ENCODE measurements at places on chromosomes 4 and X.
A peak's percentile ranks its signal among the peaks of the same experiment; 100 is the strongest.

GRCh38 chr4:168812806-168813205 lies 197.2 kb downstream of the CBR4 start:
- no peak for DNase-seq

DNA sequence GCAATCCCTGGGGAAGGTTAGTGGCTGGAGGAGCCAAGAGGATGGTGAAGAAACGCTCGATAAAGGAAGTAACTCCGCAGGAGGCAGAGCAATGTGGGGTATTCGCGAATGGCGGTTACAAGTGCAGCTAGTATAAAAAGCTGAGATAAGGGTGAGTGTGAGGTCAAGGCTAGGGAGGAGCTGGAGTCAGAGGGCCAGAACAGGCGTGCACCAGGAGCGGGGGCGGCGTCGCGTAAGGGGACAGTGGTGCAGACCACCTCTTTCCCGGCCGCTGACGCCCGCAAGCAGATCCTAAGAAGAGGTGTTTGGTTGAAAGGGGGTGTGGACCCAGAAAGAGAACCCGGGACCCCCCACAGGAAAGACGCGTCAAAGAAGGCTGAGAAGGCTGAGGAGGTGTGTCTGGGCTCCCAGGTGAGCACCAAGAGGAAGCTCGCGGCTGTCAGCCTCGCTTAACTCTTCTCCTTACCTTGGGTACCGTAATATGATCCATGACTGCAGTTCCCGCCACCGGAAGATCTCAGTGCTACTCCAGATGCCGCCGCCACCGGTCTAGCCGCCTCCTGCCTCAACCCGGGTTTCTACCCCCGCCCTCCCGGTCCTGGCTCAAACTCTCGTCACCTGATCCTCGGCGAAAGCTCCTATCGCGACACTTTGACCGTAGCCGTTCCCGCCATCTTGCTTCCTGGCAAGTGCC lies at the start of gene MTMR8:
Gene MTMR8, minus strand, starts transcription at position 579 of the 694 bp plus-strand sequence. Its CDS starts 89 bp downstream, at position 490.
- DNase-seq: no peak

- DNase-seq: peak; percentile 43
These were observed 19.7 kb downstream of the TRIM2 start for GRCh38 chr4:153223930-153224329.

DNA sequence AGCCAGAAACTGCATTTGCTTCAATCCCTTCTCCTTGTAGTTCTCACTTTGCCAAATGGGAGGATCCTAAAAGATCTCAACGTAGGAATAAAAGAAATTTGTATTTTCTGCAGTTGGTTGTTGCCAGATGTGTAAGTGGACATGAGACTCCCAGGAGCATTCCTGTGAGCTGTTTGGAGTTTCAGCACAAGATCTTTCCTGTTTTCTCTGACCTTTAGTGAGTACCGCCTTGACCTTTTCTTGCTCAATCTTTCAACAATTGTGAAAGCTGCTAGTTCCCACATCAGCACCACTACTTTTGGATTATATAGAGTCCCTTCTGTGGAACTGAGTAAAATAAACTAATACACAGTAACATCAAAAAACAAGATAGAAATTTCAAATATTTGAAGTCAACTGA lies 683.8 kb upstream of the PABPC4L start:
- DNase-seq: peak; percentile 50

- DNase-seq: no peak
These were observed 21.8 kb downstream of the ADAM29 start for GRCh38 chr4:174940002-174940401.

GRCh38 chrX:148159796-148160195 lies 178.7 kb downstream of the FMR1NB start:
- no peak for DNase-seq

- no peak for DNase-seq
These were observed 150.4 kb downstream of the MAGEC1 start for GRCh38 chrX:142054094-142054493.

DNA sequence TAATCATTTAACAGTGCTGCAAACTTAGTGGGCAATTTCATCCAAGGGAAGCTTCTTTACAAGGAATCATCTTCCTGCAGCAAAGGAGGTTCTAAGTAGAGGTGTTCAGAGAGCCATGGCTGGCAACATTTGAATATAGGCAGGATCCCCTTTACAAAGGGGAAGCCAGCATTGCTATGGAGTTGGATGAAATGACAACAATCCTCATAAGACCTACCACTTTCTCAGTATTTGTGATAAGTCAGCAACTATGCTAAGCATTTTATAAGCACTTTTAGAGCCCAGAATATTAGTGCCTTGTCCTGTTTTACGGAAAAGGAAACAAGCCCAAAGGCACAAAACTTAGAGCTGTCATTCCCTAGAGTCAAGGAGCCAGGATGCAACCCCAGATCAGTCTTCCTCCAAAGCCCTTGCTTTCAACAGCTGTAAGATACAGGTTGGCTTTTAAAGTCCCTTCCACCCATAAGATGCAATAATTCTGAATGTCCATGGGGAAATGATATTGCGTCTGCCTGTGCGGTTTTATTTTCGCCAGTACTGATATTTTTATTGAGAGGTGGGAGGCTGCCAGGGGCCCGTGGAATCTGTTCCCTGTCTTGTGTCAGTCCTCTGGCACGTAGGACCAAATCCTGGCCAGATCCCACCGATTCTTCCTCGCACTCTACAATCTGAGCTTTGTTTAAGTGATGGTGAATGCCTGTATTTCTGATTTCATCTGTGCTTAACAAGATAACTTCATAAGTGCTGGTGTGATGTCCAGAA lies 59.1 kb downstream of the SMIM20 start:
- no peak for DNase-seq

- DNase-seq: peak; percentile 4
These were observed 63.6 kb upstream of the NKX1-1 start for GRCh38 chr4:1469607-1470392.

DNA sequence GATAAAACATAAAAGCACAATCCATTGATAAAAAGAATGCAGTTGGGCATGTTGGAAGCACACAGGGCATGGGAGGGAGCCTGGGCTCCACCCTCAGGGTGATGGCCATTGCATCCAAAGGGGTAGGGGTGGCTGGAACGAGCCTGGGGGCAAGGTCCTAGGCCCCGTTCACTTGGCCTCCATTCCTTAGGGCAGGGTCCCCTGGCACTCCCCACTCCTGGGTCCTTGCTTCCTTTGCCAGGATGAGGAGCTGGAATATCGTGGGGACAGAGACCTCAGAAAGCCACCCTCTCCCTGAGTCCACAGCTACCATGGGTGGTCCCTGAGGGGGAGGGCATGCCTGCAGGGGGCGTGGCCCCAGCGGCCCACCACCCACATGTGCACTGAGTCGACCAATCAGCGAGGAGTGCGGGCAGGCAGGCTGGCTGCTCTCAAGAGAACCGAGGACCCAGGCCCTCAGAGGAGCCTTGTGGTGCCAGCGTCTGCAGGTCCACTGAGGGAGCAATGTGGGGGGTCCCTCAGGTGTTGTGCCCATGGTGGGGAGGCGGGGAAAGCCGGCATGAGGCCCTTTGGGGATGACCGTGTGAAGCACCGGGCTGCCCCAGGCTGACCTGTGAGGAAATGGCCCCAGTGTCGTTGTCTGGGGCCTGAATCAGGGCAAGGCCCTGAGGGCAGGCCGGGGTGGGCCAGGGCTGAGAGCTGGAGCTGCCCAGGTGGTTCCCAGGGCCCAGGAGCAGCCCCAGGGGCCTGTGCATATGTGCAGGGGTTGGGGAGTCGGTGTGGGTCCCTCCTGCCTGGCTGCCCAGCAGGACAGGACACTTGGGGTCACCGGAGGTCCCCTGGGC lies 78.6 kb upstream of the AMELX start:
- DNase-seq: no peak
